Activated CD4-positive, alpha-beta memory T cell treated with anti-CD3 and anti-CD28 coated beads, Interleukin-2, amount 10 ng/mL, durations not matched to agents 7 days and 5 days (primary cell): ENCODE measurements at places on chromosomes 5 and 9. TPM values are rescaled to one million over a fixed set of nuclear protein-coding genes. Genes with fewer than 3 reads are reported as not detected.

ZNF658 gene
- total RNA-seq: 3.2 TPM

IFNA2 gene
- total RNA-seq: not detected

PPIC gene
- total RNA-seq: not detected

ZDHHC11 gene
- total RNA-seq: 5.8 TPM

DIRAS2 gene
- not detected for total RNA-seq

PCDHGA9 gene
- total RNA-seq: not detected

UNC13B gene
- total RNA-seq: 0.25 TPM

CCDC180 gene
- total RNA-seq: 5.1 TPM

SMIM33 gene
- 2.3 TPM for total RNA-seq

CDX1 gene
- not detected for total RNA-seq

MPDZ gene
- total RNA-seq: not detected

- no peak for DNase-seq
Observed at GRCh38 chr9:100379862-100380261, 27.1 kb upstream of the TEX10 start.

DNA sequence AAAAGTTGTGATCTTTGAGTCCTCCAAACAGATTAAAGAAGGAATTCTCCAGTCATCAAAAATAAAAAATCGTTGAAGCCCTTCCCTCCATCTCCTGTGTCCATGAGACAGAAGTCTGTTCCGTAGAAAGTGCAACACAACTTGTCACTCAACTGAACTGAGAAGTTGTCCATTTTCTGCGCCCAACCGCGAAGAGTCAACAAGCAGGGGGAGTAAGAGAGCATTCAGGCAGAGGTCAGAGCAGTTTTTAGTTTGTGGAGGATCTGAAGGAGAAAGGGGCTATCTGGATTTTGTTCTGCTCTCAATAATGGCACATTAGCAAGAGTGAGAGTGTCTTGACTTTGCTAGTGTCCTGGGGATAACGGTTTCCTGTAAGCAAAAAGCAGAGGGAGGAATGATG is 303.9 kb downstream of the ICE1 start:
- DNase-seq: no peak

DNA sequence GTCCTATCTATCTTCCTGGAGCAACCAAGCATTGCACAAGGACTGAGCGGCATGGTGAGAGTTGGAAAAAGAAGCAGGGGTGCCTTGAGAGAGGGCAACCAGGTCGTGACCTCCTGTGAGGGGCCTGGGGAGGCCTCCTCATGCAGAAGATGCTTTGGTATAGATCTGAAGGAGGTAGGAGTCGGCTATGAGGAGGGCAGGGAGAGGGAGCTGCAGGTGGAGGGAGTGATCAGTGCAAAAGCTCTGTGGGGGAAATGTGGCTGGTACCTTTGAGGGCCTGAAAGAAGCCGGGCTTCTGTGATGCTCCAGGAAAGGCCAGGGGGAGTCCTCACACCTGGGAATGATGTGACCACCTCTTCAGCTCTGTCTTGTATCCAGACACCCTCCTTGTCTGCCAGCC is 3.6 kb upstream of the SLC25A48 start:
- no peak for DNase-seq

DNA sequence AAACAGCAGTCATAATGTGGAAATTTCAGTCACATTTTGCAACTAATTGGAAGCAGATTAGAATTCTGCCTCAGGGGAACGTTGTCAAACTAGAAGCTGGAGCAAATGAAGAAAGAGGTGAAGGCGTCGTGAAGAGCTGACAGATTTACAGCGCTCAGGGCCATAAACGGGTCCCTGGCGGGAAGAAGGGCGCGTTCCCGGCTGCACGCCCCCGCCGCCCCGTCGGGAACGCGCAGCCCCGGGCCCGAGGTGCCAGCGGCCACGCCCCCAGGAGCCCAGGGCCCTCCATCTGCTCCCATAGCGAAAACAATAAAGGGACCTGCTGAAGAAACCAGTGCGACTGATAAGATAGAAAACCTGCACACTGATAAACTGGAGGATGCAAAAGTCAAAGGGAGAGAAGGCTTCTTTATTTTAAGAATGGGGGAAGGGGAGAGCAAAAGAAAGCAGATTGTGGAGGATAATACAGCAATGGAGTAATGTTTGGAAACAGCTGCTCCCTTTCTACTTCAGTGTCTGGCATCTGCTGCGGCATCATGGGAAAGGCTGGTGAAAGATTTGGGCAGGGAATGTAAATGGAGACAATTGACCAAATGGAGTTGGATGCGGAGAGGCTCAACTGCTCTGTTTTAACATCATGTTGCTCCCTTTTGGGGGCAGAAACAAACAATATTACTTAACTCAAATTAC is 11.1 kb downstream of the ZNF608 start:
- DNase-seq: no peak

DNA sequence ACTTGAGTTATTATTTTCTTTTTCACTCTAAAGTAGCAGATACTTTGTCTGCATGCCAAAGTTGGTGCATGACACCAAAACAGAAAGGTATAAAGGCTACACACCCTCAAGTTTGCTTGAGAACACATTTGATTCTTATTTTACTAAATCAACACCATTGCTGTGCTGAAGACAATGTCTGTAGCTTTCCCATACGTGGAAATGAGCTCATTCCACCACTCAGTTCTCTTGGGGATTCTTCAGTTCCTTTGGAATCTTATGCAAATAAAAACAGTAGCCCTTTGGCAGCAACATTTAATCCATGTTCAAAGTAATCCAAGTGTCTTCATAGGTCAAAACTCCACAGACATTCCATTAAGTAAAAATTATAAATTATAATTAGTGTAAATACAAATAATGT is 264.9 kb downstream of the TLE1 start:
- DNase-seq: no peak

- DNase-seq: no peak
Observed at GRCh38 chr5:153831973-153832372, 206.7 kb downstream of the FAM114A2 start.

GRCh38 chr5:2000591-2000990 is 117.9 kb upstream of the IRX4 start:
- no peak for DNase-seq

- peak; percentile 21 for DNase-seq
Observed at GRCh38 chr5:156942064-156942463, 21.0 kb downstream of the TIMD4 start.

DNA sequence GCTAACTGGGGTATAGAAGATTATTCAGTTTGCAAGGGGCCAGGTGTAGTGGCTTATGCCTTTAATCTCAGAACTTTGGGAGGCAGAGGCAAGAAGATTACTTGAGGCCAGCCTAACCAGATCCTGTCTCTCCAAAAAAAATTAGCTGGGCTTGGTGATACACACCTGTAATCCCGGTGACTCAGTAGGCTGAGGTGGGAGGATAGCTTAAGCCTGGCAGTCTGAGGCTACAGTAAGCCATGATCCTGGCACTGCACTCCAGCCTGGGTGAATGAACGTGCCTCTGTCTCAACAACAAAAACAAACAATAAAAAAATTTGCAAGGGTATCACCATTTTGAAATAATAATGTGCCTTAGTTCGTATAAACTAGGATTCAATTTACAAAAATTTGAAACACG is 51.3 kb downstream of the BAAT start:
- no peak for DNase-seq

- DNase-seq: no peak
Observed at GRCh38 chr9:99235926-99236634, 14.0 kb downstream of the SEC61B start.

DNA sequence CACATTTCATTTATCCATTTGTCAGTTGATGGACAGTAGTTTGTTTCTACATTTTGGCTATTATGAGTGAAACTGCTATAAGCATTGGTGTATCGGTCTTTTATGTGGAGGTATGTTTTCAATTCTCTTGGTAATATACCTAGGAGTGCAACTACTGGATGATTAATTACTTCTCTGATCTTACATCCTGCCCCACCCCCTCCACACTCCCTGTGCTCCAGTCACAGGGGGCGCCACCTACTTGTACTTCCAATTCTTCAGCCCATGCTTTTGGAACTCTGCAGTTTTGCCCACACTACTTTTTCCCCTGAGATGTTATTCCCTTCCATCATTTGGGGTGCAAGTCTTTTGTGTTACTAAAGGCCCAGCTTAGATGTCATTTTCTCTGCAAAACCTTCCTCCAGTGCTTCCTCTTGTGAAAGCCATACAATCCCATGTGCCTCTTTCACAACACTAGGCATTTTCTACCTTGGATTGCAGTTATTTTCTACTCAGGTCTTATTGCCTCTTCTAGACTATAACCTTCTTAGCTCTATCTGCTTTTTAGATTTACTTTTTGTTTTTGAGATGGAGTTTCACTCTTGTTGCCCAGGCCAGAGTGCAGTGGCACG is 42.1 kb downstream of the SEC61B start:
- no peak for DNase-seq

- no peak for DNase-seq
Observed at GRCh38 chr9:83920469-83920926, 734 bp downstream of the KIF27 start.

- no peak for DNase-seq
Observed at GRCh38 chr5:103452089-103452488, 110.5 kb downstream of the NUDT12 start.

GRCh38 chr5:97072696-97073095 is 69.7 kb downstream of the LIX1 start:
- DNase-seq: no peak

DNA sequence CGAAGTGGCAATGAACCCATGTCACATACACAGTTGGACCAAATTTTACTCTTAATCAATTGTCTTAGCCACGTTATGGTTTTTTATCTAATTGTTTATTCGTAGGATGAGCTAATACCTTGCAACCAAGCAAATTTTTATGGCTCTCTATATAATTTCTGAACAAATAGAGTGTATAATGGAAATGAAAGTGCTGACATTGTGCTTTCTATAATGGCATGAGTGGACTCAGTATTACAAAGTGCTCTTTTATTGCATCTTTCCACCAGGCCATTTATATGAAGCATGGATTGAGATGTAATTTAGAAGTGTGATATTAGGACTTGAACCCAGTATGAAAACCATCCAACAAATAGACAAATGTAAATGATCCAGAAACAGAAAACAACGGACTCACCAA is 1096.0 kb downstream of the DTWD2 start:
- no peak for DNase-seq

- DNase-seq: no peak
Observed at GRCh38 chr5:54090495-54091120, 219.8 kb downstream of the ARL15 start.

DNA sequence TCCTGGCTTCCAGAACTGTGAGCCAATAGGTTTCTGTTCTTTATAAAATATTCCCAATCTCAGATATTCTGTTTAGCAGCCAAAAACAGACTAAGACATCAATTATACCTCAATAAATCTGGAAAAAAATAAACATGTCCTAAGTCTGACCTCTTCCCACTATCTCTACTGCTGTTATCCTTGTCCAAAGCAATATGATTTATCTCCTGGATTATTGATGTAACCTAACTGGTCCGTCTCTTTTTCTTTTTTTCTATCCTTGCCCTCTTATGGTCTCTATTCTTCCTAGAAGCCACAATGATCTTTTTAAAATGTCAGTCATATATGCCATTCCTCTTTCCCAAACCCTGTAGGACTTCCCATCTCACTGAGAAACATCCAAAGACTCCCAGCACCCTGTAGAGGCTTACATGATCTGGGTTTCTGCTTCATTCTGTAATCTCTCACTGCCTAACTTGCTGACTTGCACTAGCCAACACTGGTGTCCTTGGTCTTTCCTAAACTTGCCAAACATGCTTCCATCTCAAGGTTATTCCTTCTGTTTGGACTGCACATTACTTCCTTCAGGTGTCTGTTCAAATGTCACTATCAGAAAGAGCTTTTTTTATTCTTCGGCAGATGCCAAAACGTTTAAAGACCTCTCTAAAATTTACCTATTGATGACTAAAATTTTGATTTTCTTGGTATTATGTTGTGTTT is 13.1 kb downstream of the FOCAD start:
- no peak for DNase-seq

DNA sequence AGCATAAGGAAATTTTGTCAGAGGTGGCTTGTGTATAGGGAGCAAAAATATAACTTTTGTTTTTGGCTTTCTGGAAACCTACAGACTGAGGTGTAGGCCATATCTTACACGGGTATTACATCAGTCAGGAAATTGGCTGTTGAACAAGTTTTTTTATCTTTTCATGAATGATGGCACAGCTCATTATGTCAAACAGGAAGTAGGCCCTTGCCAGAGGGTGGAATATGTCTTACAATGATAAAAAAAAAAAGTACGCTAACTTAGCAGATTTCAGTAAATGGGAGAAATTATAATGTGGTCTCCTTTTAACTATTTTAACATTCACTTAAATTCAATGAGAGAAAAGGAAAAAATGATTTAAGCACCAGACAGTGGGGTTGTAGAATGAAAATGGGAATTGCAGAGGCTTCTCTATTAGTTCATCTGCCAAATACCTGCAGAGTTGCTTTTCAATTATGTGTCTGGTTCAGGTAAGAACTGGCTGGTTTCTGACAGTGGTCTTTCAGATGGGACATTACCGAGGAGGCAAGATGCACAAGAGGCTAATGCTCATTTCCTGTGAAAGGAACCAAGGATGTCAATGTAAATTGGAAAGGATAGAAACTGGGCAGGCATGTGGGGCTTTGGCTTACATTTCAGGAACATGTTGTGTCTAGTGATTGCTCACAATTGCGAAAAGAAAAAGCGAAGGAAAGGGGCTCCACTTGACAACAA is 169.9 kb downstream of the NNT start:
- DNase-seq: no peak

DNA sequence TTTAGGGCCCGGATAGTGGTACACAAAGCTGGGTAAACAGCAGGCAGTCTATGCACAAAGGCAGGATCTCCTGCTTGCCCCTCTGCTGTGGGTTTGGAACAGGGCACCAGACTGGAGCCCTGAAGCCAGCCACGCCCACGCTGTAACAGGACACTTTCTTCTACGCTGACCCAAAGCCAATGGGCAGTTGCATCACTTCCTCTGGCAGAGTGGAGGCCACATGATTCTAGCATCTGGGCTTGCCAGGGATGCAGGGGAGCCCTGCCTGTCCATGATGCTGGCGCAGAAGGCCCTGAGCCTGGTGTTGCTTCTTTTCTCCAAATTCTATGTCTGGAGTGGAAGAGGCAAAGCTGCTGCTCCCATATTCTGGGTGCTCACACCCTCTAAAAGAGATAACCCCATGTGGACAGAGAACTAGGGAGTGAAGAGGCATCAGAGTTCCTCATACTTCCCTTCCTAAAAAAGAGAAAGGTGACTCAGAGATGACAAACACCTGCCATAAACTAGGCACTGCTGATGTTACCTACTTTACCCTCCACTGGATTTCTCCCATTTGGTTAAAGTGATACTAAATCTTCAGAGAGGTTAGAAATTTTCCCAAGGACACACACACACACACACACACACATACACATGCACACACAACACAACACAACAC is 260.3 kb upstream of the KLF4 start:
- no peak for DNase-seq
